Stimulated activated CD8-positive, alpha-beta memory T cell treated with anti-CD3 and anti-CD28 coated beads, Interleukin-4, amount 100 ng/mL, for 4 hours (primary cell): ENCODE measurements at places on chromosomes 3 and 15.

DNA sequence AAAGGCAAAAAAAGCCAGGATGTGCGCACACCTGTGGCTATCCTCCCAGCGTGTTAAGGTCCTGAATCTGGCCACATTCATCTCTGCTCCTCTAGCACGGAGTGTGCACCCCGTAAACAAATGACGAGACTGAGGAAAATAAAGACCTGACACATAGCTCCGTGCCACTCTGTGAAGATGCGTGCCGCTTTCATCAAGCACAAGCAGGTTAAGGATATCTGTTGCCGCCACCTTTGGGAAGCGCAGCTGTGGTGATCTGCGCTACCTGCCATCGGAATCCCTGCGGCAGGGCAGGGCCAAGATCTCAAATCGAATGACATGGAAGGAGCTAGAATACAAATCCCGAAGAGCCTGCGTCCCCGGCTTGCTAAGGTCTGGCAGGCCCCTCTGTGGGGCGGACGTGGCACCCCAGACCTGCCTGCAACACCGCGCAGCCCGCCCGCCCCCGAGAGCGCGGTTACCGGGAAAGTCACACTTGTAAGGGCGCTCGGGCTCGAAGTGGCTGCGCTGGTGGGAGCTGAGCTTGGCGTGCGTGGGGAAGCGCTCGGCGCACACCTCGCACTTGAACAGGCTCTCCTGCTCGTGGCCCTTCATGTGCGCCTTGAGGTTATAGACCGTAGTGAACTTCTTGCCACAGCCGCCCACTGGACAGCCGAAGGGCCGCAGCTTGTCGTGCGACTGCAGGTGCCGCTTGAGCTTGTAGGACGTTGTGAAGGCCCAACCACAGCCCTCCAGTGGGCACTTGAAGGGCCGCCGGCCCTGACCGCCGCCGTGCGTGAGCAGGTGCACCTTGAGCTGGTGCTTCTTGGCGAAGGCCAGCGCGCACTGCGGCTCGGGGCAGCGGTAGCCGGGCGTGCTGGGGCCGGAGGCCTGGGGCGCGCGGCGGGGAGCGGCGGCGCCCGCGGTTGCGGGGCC is 936 bp downstream of the ZXDC start:
- DNase-seq = peak; percentile 6

GRCh38 chr3:33394403-33395054 is 45.7 kb downstream of the UBP1 start:
- no peak for DNase-seq

- no peak for DNase-seq
Observed at GRCh38 chr3:14319654-14320182, 82.7 kb upstream of the SLC6A6 start.

DNA sequence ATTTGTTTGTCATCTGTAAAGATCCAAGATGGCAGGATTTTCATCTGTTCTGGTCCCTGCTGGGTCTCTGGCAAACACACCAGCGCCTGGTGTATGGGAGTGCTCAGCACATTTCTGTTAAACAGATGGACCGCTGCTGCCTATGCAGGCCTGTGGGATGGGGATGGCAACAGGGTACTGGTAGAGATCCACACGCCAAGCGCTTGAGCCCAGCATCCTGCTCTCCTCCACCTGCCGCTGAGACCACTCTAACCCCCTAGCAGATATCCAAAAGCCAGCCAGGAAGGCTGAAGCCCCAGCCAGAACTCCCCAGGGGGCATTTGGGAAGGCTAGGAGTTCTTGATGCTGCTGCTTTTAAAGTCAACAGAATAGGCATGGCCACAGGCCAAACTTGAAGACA is 31.7 kb downstream of the ZNF445 start:
- no peak for DNase-seq

DNA sequence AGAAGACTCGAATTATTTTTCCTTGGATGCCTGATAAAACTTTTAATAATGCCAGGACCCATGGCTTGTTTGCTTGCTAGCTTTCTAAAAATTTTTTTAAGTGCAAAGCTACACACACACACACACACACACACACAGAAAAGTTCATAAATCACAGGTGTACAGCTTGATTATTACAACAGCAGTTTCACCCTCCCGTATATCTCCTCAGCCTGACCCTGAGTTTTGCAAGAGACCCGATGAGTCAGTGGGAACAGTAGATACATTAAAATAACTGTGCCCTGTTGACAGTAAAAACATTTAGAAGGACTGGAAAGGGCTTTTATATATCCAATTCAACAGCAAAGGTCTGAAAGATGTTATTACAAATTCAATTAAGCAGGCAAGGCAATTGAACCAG is 46.7 kb downstream of the EMC4 start:
- no peak for DNase-seq

DNA sequence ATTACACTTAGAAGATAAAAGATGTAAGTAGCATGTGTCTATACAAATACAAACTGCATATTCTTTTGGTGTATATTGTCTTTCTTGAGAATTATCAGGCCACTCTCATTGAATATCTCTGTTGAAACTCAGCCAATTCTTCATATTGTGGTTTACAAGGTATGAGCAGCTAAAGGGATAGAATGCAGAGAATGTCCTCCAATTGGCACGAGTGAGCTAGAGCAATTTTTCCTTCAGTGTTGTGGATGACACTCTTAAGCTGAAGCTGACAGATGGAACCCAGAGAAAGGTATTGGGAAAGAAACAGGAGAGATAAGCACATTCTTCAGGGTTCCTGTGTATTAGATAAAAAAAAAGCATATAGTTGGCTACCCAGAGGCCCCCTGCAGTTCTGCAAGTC is 453.1 kb downstream of the EPHA3 start:
- DNase-seq = no peak

- DNase-seq = no peak
Observed at GRCh38 chr3:143751643-143752178, 96.6 kb downstream of the SLC9A9 start.

DNA sequence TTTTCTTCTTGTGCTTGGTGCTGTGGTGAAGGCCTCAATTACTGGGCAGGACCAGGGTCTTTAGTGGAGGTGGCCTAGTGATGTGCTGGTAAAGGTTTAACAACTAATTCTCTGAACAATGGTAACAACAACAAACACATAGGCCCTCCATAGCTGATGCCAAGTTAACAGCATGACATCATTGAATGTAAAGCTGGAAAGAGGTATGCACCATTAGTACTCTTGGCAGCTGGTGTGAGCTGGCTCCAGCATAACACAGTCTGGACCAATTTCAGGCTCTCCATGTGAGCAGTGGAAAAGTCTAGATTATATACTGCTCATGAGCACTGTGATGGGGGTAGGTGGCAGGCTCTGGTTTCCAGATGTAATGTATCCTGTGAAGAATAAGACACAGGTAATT is 61.8 kb downstream of the SLC7A14 start:
- DNase-seq = no peak

DNA sequence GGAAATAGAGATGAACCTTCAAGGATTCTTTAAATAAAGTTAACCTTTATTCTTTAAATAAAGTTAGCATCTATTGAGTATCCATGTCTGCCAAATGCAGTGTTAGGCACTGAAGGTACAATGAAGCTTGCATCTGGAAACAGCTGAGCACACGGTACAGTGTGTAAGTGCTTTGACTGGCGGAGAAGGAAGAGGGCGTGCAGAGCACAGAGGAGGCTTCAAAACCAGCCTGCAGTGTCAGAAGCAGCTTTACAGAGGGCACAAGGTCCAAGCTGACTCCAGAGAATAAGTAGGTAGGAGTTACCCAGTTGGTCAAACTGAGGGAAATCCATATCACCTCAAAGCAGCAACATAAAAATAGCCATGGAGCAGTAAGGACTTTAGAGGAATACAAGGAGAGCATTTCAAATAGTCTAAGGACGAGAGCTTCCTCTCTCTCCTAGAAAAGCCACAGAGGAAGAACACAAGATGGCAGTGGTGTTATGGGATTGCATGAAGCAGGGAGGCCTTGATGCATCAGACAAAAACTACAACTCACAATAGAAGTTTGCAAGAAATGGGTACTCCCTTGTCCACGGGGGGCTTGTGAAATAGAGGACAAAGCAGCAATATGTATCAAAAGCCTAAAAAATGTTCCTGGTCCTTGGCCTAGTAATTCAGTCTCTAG is 60.3 kb upstream of the PPP2R3A start:
- no peak for DNase-seq

GRCh38 chr3:99119385-99119784 is 217.9 kb upstream of the DCBLD2 start:
- no peak for DNase-seq

GRCh38 chr3:81951106-81951505 is 189.7 kb upstream of the GBE1 start:
- DNase-seq = no peak

DNA sequence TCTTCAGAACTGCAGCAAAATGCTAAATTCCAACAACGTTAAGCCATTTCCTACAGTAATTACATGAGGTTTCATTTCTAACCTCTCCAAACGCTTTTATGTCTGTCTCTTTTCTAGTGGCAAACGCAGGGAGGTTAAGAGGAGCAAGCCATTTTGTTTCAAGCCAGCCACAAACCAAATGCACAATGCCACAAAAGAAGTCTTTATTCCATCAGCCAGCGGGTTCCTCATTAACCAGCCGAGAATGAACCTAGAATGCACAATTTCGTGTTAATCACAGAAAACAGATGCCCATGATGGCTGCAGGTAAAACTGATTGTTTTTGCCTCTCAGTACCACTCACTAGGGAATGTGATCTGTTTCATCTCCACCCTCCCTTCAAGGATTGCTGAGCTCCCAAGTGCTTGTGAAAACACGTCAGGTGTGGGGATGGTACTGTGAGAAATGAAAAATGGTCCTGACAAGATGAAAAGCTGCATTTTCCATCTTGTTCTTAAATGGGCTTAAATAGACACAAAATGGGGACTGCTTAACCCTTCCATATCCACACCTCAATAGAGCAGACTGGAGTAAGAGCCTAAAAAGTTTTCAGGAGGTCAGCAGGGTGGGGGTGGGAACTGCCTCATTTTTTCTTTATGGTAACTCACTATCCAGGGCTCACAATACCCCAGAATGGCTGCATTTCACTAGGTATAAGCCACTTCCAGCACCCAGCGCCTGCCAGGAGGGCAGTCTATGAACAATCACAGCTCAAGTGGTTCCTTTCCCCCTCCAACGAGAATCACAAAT is 277.1 kb downstream of the MAGI1 start:
- no peak for DNase-seq

DNA sequence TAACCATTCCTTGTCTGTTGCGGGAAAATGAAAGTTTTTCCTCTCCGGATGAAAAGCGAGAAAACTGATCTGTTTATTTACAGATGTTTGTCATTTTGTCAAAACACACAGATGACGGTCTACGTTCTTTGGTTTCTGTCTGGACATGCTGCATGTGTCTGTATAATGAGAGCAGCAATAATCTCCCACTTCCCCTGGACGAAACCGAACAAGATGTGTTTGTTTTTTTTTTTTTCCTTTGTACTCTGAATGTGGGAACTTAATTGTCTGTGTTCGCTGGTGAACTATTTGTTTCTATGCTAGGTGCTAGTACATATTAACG is 33.6 kb downstream of the PTPRG start:
- DNase-seq = no peak

- no peak for DNase-seq
Observed at GRCh38 chr3:129399895-129400357, 28.5 kb downstream of the EFCAB12 start.

- DNase-seq = no peak
Observed at GRCh38 chr3:152128356-152128755, 140.4 kb upstream of the MBNL1 start.

GRCh38 chr3:55322638-55323037 is 164.5 kb downstream of the WNT5A start:
- no peak for DNase-seq

GRCh38 chr3:104080088-104080626 is 1286.6 kb upstream of the ALCAM start:
- no peak for DNase-seq

DNA sequence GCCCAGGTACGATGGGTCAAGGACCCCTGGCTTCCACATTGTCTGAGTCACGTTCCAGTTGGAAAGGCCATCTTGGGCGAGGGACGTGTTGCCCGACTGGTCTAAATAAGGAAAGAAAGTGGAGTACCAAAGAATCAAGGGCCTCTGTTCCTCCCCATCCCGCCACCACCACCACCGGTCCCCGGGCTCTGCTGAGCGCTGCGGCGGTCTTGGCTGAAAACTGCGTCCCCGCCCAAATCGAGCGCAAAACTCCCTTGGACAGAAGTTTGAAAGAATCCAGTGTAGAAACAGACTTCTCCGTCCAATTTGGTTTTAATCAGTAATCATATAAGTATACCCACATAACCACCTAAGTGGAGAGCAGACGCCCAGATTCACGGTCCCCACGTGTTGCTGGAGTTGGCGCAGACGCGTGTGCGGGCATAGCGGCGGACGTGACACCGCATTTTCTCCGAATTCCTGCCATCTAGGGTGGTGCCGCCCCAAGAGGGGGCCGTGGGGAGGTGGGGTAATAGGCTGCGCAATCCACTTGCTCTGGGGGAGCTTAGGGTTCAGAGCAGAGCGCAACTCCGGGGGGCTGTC is 243.8 kb upstream of the TOPAZ1 start:
- DNase-seq = no peak

- no peak for DNase-seq
Observed at GRCh38 chr3:156579427-156579851, 24.5 kb upstream of the SSR3 start.

DNA sequence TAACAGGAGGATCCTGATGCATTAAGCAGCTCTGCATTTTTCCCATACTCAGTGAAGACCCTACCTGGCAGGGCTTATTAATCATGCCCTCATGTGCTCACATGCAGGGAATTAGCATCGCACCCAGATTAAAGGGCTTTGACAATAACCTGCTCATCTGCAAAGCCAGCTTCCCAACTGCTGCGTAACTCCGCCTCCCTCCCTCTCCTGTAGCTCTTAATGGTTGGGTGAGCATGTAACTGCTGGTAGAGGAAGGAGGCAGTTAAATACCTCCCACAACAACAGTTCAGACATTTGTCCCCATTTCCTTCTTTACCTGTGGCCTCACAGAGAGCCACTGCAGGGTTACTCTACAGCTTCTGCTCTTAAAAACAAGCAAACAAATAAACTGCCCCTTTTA is 203.6 kb upstream of the WNT5A start:
- DNase-seq = no peak

DNA sequence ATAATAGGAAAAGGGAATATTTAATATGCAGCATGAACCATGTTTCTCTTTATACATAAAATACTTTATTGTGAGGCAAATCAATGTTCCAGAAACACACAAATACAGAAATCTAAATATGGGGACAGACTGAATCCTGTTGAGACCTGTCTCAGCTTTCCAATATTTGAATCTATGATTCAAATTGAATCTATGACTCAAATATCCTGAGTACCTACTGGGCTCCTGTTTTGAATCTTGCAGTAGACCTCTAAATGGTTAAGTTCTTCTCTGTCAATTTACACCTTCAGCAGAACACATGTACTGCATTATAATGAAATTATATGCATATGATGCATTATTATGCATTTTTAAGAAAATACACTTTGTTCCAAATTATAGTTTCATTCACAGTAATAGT is 143.2 kb upstream of the PLXND1 start:
- DNase-seq = no peak

DNA sequence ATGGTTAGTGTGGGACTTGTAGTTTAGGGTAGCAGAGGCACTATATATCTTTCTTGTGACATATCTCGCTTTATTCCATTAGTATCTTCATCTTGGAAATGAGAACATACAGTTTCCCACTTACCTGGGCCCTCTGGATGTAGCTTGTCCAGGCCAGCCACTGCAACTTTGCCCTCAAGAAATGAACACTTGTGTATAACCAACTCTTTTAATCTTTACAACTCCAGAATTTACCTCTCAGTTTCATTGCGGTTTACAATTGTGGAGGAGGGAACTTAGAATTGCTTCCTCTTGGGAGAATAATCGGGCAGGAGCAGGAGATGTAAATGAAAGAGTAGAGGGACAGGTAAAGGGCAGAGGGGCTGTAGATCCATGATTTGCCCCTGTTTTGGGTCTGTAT is 18.4 kb upstream of the TRA2B start:
- no peak for DNase-seq
